ENCODE measurements at places on chromosomes 4 and X.

- no peak for DNase-seq
Measured at GRCh38 chrX:118315529-118315928, 30.4 kb upstream of the WDR44 start.

GRCh38 chrX:71068044-71068918 is at the start of gene SNX12:
Gene SNX12 (minus strand): TSS chrX:71068334. CDS start chrX:71068306, 28 bp downstream.
- peak; percentile 80 for DNase-seq

- DNase-seq = no peak
Measured at GRCh38 chrX:50988649-50989048, 78.1 kb downstream of the BMP15 start.

GRCh38 chrX:41127477-41128192 is 42.4 kb downstream of the USP9X start:
- DNase-seq = no peak

DNA sequence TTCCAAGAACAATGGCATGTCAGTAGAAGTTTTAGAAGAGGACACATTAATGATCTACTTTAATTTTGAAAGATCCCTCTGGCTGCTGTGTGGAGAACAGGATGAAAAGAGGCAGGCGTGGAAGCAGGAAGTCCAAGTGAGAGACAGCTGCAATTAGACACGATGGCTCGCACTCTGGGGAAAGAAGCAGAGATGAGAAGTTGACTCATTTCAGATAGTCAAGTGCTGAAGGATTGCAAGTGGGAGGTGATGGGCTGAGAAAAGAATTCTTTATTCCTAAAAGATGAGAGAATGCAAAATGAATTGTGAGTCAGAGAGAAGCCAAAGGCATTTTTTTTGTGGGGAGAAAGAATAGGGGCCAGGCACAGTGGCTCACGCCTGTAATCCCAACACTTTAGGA is 16.5 kb downstream of the RXFP1 start:
- DNase-seq = no peak

- no peak for DNase-seq
Measured at GRCh38 chrX:84182516-84182915, 5.5 kb downstream of the RPS6KA6 start.

DNA sequence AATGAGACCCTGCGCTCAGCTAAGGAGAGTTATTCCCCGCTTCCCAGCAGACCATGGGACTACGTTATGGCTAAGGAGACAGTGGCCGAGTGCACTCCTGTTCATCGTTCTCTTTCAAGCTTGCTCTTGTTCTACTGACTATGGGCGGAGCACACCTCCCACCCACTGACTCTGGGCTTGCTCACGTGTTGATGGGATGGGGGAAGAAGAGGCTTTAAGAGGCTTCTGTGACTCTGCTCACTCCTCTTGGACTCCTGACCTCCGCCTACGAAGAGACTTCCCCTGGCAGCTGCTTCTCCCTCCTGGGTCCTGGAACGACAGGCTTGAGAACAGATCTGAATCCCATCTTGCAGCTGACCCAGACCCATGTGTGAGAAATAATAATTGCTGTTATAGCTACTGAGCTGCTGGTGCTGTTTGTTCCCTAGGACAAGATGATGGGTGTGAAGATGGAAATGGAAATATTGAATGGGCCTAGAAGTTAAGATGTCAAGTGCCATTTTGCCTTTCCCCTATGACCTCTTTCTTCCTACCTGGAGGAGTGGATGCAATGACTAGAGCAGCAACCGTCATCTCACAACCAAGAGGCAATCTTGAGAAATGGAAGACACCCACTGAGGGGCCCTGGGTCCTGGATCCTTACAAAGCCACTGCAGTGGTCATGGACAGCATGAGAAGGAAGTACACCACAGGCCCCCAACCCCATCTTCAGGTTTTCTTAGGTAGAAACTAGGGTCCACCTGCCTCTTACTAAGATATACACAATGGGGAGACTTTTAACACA is 38.7 kb upstream of the IRAK1 start:
- DNase-seq = no peak

DNA sequence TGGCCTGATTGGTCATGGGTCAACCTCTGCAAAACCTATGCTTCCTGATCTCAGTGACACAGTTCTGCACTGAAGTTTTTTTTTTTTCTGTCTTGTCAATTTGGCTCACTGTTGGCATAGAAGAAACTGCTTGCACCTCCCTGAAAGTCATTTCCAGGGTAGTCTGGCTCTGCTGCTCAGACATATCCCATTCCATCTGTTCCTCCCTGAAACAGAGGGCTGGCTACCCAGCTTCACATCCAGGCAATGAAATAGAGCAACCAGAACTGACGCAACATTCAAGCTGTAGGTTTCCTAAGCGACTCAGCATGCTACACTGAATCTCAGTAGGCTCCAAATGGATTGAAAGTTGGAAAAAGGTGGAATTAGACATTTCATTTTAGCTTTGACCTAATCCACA is 176.8 kb upstream of the MBNL3 start:
- no peak for DNase-seq

GRCh38 chr4:156038772-156039171 is 85.1 kb upstream of the CTSO start:
- no peak for DNase-seq

DNA sequence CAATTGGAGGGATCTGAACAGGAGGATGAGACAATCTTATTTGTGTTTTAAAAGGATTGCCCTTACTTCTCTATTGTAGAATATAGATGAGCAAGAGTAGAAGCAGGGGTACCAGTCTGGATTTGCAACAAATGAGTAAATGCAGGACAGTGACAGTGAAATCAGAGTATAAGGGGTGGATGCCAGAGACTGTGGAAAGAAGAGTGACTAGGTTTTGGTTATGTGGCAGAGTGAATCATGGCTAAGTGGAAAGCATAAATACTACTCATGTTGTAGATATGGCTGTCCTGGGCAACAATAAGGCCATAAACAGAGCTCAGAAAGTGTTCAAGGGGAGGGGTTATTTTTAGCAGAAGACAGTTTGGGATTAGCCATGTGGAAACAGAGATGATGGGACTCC is 6.0 kb upstream of the VSIG4 start:
- DNase-seq = no peak

- no peak for DNase-seq
Measured at GRCh38 chr4:60683357-60683756, 516.8 kb upstream of the ADGRL3 start.

DNA sequence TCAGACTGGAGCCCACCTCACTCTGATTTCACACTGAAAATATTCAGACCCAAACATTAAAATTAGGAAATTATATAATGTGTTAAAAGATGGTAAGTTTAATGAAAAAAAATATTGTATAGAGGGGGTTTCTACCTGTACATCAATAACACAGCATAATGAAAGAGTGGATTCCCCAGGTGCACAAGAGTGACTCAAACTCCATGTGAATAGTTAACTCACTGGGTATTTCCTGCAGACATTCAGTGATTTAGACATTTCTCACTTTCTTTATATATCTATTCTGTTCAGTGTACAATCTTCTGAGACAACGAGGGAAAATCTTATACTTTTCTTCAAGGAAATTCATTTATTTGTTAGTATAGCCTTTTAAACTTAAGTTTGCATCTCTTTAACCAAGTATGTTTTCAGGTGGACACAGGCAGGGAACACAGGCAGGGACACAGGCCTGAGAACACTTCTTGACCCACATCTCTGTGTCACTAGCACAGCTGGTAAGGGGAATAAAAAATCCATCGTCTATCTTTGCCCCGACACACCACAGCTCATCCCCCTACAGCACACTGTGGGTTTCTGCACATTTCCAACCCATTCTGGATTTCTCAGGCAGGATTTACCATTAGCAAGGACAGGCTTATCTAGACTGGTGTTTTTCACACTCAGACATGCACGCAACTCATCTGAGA is 525.5 kb upstream of the BOD1L1 start:
- DNase-seq = no peak
